ENCODE measurements at places on chromosomes 7 and 10.

- DNase-seq: no peak
Measured at GRCh38 chr10:111856631-111857030, 326.9 kb downstream of the GPAM start.

GRCh38 chr7:116384936-116385635 is 114.5 kb upstream of the CAV2 start:
- DNase-seq: no peak

- DNase-seq: no peak
Measured at GRCh38 chr10:15262036-15262713, 93.7 kb upstream of the NMT2 start.

GRCh38 chr10:84267503-84268126 is 22.8 kb downstream of the RGR start:
- peak; percentile 63 for DNase-seq

GRCh38 chr7:104761892-104762291 is 252.1 kb upstream of the KMT2E start:
- no peak for DNase-seq

GRCh38 chr7:25369786-25370185 is 141.5 kb upstream of the NPVF start:
- no peak for DNase-seq

GRCh38 chr10:84196083-84196482 is 1.7 kb downstream of the CDHR1 start:
- DNase-seq: no peak

GRCh38 chr10:32972460-32972859 is 14.4 kb upstream of the ITGB1 start:
- DNase-seq: no peak

DNA sequence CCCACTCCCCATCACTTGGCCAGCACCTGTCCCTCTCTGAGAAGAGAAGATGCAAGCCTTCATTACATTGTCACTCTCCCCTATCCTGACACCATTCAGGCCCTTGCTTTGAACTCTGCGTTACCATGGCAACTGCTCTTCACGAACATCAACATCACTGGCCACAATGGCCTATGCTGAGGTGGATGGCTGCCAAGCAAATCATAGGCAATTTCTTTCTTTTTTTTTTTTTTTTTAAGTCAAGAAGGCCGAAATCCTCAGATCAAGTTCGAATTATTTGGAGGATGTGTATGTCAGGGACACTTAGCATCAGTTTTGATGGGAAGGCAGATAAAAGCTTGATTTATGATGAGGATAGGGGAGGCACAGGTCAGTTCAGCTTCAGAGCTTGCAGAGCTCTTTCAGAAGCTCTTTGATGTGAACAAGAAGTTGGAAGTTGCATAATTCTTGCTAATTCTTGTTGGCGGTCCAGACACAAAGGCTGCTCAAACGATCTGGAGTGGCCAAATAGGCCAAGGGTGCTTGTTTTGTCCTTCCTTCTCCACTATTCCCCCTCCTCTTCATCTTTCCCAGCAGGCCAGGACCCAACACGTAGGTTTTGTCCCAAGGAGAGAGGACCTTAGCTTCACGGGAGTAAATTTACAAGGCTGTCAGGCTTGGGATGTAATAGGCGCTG is 179.9 kb upstream of the NPVF start:
- DNase-seq: no peak

DNA sequence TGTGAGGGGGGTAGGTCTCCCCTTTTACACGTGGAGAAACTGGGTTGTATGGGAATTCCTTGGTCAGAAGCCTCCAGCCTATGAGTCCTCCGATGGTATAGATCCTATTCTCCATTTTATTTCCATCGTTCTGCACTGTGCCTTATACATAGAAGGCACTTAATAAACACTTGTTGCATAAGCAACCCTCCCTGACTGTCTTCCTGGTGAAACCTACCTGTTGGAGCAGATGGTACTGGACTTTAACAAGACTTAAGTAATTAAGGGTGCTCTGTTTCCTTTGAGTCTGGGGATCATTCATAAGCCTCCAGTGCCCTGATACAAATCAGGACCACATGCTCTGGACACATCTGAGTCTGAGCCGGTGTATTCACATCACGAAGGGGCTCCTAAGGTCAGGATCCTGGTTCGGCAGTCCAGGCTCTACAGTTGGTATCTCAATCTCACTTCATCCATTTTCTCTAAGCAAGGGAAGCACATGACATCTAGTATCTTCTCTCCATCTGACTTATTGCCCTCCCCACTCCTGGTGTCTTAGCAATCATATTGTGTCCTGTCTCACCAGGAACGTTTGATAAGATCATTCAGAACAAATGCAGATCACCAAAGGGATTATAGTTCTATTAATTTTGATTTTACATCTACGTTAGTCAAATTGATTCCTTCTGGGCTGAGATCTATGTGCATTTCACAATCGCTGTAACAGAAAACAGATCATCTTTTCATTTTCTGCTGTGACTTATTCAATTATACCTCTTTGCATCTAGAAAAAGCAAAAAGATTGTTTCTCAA is 22.8 kb upstream of the EZH2 start:
- DNase-seq: no peak

DNA sequence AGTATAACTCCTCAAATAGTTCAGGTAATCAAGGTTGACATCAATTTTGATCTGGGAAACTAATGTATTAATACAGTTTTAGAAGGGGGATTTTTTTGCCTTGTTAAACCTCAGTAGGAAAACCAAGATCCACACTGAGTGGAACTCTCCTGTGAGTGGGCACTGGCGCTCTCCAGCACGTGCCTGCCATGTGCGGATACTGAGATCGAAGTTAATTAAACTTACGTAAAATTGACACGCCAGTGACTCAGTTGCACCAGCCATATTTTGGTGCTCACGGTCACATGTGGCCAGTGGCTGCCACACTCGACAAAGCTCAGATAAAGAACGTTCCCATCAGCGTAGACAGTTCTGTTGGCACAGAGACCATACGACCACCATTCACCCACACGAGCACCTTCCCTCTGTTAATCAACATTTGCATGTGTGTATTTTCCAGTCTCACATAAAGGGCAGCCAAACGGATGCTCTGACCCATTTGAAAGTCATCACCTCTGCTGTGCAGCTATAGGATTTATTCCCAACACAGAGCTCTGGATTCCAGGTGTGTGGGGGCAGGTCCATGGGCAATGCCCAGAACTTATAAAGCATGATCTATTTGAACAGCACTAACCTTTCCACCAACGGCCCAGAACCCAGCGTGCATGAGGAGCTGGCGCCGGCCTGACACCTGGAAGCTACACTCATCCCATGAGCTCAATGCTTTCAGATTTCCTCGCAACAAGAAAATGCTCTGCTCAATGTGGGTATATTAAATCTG is 77.7 kb downstream of the VIPR2 start:
- DNase-seq: no peak

GRCh38 chr10:5151076-5151475 is 33.9 kb downstream of the AKR1C8 start:
- no peak for DNase-seq

- no peak for DNase-seq
Measured at GRCh38 chr7:55065079-55065478, 46.3 kb downstream of the EGFR start.

Measured in CD4-positive, alpha-beta T cell treated with Interleukin-6 for 4 hours (primary cell).